ENCODE measurements at places on chromosomes 7 and 10.

- no peak for DNase-seq
Measured at GRCh38 chr7:4461531-4461930, 220.6 kb upstream of the FOXK1 start.

GRCh38 chr7:128357217-128357613 is 4.3 kb downstream of the PRRT4 start:
- DNase-seq, result no peak

DNA sequence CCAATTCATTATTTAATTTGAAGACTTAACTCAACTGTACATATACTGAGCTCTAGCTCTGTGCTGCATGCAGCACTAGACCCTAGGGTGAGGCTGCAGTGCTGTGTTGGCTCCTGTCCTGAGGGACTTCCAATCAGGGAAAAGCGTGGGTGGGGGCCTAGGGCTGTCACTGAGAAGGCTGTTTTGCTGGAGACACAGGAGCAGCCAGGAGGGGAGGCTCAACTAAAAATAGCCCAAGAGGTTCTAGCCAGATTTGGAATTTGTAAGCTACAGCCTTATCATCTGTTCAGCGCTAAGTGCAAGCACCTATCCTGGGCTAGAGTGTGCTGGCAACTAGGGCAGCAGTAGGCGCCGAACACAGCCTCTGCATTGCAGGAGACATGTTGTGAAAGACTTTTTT is 121.1 kb downstream of the VWC2 start:
- DNase-seq, result no peak

DNA sequence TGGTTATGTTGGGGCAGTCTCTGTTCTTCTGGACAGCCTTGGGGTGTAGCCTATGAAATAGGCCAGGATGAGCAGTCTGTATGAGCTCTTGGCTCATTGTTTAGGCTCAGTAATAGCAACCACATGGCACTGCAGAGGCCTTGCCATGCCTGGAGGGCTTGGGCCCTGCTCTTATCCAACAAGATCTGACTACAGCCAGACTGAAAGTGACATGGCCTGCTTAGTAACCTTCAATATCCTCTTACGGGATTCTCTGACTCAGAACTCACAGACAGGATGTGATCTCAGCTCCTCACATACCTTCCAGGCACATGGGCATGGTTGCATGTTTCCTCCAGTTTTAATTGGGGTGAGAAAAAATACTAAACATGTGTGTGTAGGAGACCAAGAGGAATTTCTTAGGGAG is 289.3 kb downstream of the PTEN start:
- no peak for DNase-seq

- no peak for DNase-seq
Measured at GRCh38 chr10:10854725-10855124, 162.9 kb upstream of the CELF2 start.

DNA sequence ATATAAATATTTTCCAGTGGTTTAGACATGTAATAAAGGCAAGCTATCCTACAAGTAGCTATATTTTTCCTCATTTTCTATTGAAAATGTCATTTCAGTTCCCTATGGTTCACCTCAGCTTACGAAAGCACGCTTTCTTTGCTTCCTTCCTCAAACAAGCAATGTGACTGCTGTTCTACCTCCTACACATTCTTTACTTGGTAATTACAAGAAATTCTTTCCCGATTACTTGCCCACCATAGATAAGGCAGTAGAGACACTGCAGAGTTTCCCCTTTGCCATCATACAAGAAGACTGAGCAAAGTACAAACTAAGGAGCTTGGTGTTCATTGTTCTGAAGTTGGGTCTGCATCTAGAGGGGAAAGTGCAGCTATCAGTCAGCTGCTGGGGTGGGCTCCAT is 249.4 kb downstream of the CRPPA start:
- no peak for DNase-seq

All from HepG2 (cell line).